ENCODE measurements at places on chromosomes 3 and 15.

- no peak for DNase-seq
Observed at GRCh38 chr15:66827039-66827697, 125.1 kb downstream of the SMAD6 start.

GRCh38 chr3:190012314-190012782, 108.3 kb downstream of the P3H2 start:
- DNase-seq: no peak

GRCh38 chr3:83248454-83248853, 1487.0 kb upstream of the GBE1 start:
- DNase-seq: no peak

- DNase-seq: no peak
Observed at GRCh38 chr3:138768946-138769345, 65.8 kb downstream of the PIK3CB start.

All from body of pancreas (tissue), 4 donors.